ENCODE measurements at places on chromosomes 5 and 9.

DNA sequence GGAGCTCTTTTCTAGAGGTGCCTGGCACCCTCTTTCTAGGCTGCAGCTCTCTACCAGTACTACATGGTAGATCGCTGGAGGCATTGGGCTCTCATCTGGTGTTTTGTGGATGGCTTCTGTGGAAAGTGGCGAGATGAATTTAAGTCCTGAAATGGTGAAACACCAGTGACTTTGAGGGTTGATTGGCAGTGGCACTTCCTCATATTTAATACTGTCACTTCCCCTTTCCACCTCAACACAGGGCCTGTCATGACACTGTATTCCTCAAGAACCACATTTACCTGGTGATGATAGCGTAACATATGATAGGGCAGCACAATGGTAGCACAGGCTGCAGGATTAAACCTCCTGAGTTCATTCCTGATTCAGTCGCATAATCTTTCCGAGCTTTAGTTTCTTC, 132.1 kb downstream of the KDM4C start:
- DNase-seq, result no peak

DNA sequence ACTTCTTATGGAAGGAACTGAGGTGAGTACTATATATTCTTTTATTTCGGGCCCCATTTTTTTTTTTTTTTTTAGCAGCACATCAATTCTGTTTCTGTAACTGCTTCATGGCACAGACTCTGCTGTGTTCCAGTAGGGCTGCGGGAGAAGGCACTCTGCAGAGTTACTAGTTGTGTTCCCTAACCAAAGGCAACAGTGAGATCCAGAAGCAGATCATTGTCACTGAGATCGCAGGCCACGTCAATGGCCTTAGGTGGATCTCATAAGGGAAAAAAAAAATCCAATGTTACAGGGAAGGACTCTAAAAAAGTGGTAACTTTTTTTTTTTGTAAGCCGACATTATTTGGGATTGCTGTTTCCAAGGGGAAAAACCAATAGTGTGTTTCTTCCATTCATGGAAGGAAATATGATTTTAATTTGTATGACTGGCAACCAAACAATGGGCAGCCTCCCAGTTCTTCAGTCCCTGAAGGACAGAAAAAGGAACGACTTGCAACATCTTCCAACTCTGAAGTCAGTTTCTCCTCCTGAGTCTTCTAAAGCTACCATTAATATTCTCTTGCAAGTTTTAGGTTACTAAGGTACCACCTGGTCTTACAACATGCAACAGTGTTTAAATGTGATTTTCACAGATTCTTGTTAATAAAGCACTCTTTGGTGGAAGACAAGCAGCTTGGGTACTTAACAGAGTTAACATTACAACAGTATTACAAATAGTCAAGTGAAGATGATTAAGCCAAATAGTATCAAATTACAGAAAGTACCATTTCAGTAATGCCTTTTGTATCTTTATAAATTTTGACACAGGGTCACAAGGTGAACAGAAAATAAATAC, 52.8 kb downstream of the HABP4 start:
- DNase-seq, result no peak

- DNase-seq, result no peak
Measured at GRCh38 chr5:158119961-158120723, 261.2 kb upstream of the CLINT1 start.

- DNase-seq, result no peak
Measured at GRCh38 chr5:59873113-59873512, 20.4 kb downstream of the PDE4D start.

DNA sequence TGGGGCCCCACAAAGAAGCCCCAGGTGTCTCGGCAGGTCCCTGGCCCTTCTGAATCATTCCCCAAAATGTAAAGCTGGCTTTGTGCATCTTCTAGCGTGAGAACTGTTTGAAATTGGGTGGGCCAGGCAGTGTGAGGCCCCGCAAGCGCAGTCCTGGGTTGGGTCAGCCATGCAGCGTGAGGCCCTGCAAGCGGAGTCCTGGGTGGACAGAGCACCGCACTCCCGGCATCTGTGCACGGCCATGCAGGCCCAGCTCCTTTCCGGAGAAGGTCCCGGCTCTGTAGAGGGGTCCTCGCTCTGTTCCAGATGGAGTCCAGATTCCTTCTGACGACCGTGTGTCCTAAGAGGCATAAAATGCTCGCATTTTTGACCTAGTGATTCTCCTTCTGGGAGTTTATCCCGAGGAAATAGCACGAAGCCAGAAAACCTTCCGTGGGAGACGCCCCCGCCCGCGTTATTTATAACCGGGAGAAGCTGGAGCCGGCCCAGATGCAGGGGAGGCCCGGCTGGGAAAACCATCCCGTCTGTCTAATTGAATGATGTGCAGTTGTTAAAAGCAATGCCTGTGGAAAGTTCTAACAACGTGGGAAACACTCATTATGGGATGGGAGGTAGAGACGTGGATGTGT, 19.4 kb upstream of the NOTCH1 start:
- no peak for DNase-seq

- no peak for DNase-seq
Measured at GRCh38 chr9:31103836-31104235, 1280.6 kb upstream of the ACO1 start.

GRCh38 chr9:105051897-105052296, 123.9 kb upstream of the ABCA1 start:
- DNase-seq, result no peak

GRCh38 chr5:157915638-157916037, 56.7 kb upstream of the CLINT1 start:
- no peak for DNase-seq

DNA sequence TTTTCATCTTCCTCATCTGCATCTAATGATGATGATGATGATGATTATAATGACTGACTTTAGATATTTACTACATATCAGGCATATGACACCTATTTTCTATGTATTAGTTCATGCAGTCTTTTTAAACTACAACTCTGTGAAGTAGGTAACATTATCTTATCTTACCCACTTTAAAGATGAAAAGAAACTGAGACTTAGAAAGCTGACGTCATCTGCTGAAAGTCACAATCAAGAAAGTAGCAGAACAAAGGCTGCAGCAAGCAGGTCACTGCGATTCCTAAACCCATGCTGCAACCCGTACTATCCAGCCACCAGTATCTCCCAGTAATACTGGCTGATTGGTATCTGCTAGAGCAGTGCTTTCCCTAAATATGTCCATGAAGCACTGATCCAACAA, 40.1 kb upstream of the INSYN2B start:
- DNase-seq, result no peak

DNA sequence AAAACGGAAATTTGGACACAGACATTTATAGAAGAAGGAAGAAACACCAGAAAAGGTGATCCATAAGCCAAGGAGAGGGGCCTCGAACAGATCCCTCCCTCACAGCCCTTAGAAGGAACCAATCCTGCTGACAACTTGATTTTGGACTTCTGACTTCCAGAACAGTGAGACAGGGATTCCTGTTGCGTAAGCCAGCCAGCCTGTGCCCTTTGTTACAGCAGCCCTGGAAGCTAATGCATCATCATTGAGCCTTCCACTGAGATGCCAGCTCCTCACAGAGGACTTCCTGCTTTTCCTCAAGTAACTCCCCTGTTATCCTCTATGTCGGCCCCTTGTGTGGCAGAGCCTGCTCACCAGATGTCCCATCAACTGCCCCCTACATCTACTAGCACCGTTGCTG, 94.1 kb downstream of the JMY start:
- DNase-seq, result no peak

GRCh38 chr5:43422143-43422542, 10.0 kb upstream of the CCL28 start:
- no peak for DNase-seq

DNA sequence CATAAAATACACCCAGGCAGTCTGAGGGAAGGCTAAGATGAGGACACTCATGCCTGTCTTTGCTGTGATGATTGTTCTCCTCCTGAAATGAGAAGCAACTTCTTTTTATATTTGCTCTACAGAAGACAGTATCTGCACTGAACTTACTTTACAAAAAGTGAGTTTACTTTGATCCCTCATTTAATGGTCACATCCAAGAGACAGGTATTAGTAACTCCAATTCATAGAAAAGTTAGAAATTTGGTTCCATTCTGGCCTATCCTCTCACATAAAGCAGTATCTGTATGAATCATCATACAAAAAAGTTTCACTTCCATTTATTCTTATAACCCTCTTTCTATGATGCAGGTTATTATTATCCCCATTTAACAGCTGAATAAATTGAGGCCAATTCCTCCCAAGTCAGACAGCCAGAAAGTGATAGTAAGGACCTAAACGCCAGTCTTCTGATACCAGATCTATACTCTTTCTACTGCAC, 15.2 kb downstream of the TSTD2 start:
- DNase-seq, result no peak

- no peak for DNase-seq
Measured at GRCh38 chr9:131382850-131383729, 10.8 kb upstream of the PRRC2B start.

- DNase-seq, result no peak
Measured at GRCh38 chr9:104743376-104743985, 4.0 kb upstream of the NIPSNAP3A start.

- DNase-seq, result no peak
Measured at GRCh38 chr9:8074713-8075286, 275.2 kb upstream of the DMAC1 start.

GRCh38 chr5:145246961-145247744, 588.0 kb downstream of the PRELID2 start:
- DNase-seq, result no peak

DNA sequence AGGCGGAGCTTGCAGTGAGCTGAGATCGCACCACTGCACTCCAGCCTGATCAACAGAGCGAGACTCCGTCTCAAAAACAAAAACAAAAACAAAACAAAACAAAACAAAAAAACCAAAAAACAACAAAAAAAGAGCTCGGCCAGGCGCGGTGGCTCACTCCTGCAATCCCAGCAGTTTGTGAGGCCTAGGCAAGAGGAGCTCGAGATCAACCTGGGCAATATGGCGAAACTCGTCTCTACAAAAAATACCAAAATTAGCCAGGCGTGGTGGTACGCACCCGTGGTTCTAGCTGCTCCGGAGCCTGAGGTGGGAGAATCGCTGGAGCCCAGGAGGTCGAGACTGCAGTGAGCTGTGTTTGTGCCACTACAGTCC, 20.2 kb downstream of the TRIM7 start:
- no peak for DNase-seq

- no peak for DNase-seq
Measured at GRCh38 chr9:33731142-33731541, 64.2 kb upstream of the PRSS3 start.

DNA sequence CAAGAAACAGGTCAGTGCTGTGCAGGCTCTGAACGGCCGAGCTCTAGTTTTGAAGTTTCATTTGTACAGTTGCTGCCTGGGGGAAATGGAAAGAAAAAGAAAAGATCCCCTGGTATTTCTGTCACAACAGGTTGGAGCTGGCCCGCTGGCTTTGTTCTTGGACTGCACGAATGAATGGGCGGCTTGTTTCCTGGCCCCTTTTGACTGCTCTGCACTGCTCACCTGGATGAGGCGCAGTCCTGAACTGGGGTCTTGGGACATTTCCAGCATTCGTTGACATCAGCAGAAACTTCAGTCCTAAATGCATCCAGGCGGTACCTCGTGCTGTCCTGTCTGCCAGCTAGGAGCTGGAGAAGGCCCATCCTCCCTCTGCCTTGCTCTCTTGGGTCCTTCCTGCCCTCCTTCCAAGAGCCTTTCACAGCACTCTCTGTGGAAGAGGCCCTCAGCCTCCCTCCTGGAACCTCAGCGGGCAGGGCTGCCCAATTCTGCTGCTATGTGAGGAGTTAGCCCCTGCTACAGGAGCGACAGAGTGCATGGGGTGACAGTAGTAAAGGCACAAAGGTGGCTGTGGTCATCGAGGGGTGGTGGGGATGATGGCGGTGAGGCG, 189.2 kb downstream of the FSTL4 start:
- no peak for DNase-seq

DNA sequence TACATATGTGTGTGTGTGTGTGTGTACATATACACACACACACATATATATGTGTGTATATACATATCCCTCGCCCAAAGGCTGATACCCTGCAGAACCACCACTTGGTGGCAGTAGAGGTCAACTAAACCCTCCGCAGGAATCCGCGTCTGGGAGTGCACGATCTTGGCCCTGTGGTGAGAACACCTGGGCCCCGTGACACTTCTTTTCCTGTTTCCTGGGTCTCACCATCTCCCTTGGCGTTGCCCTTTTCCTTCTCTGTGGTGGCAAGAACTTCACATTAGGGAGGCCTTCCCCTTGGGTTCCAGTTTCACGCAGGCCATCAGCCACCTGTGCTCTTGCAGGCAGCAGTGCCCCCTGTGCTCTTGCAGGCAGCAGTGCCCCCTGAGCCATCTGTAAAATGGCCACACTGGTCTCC, 8.2 kb downstream of the IL9 start:
- DNase-seq, result peak; percentile 42

- no peak for DNase-seq
Measured at GRCh38 chr5:14762549-14763216, 98.2 kb downstream of the OTULIN start.

DNA sequence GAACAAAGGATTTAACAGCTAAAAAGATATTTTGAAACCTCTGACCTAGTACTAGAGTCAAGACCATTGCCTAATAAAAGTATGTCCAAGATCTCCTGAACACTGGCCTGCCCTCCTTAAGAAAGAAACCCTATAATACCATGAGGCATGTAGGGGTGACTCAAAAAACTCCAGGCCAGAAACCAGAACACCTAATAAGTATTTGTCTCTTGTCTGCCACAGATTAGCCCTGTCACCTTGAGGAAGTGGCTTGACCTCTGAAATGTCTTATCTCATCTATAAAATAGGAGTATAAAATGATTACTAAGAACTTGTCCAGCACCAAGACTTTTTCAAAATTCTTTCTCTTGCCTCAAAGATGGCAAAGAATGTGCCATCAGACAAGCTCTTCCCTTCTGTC, 125.5 kb upstream of the RASGRF2 start:
- DNase-seq, result no peak

GRCh38 chr9:79480639-79481038, 91.1 kb upstream of the TLE4 start:
- DNase-seq, result no peak

DNA sequence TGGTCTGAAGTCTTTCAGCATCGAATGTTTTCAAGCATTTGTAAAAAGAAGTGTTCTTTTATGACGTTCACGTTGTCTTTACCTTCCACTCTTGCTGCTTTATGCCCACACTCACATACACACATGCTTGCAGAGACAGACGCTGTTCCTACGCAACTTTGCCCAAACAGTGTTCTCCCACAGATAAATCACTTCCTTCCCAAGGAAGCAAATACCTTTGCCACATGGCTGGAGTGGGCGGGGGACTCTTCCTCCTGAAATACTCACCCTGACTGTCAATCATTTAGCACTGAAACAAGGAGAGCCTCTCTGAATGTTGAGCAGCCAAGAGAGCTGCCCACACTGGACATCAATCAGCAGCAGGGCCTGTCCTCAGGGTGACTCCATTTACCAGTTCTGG, 22.4 kb upstream of the ASTN2 start:
- DNase-seq, result no peak

DNA sequence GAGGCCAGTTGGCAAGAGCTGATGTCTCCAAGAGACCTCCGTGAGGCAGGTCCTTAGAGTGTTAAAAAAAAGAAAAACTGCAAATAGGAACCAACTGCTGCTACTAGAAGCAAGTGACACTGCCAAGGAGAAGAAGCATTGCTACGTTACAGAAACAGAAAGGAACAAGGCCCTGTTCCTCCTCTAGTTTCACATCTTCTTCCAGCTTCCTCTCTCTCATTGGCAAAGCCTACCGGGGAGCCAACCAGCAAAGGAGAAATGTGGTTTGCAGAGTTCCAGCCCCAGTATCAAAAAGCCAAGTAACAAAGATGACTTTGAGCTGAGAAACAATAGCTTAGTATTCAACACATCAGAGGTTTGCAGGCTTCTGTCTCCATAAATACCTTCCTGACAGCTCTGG, 145.9 kb downstream of the PRELID2 start:
- no peak for DNase-seq

All from stimulated activated CD4-positive, alpha-beta T cell treated with anti-CD3 and anti-CD28 coated beads, Interleukin-1b, Interleukin-23, amount 100 ng/mL, for 24 hours (primary cell).